Activated CD4-positive, alpha-beta memory T cell treated with anti-CD3 and anti-CD28 coated beads for 36 hours (primary cell): ENCODE measurements at places on chromosomes 6 and 20. TPM values are rescaled to one million over a fixed set of nuclear protein-coding genes. Genes with fewer than 3 reads are reported as not detected.
A peak's percentile ranks its signal among the peaks of the same experiment; 100 is the strongest.

DNA sequence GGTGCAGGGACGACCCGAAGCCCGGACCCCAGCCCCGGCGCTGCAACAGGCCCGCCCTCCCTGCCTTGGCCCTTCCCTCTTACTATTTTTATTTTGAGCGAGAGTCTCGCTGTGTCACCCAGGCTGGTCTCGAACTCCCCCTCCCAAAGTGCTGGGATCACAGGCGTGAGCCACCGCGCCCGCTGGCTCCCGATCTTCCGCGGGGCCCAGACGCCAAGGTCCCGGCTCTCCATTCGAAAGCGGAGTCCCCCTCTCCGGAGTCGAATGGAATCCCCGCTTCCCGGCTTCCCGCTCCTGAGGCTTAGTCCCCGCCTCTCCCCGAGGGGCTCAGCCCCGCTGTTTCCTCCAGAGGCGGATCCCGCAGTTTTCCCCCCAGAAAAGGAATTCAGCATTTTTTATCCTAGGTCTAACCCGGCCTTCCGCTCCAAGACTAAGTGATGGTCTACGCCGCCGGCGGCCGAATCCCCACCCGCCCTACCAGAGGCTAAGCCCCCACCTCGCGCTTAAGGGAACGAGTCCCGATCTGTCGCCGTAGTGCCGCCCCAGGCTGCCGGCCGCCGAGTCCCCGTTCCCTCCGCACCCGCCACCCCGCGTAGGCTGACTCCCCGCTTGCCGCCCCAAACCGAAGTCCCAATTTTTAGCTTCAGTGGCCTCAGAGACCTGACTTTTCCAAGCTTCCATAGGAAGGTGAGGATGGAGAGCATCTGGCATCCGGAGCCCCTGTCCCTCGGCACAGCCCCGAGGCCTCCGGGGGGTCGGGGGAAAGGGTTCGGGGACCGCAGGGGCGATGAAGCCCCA is 11.5 kb upstream of the TMC2 start:
- H3K36me3 ChIP-seq: no peaks in the 10 kb centered on the region
- no peaks in the 10 kb centered on the region for H3K27me3 ChIP-seq
- peak overlapping the region; percentile 85 for H3K4me3 ChIP-seq
- peak; percentile 53 for DNase-seq
- H3K4me1 ChIP-seq: peaks cover 14% of the 10 kb centered on the region

DNA sequence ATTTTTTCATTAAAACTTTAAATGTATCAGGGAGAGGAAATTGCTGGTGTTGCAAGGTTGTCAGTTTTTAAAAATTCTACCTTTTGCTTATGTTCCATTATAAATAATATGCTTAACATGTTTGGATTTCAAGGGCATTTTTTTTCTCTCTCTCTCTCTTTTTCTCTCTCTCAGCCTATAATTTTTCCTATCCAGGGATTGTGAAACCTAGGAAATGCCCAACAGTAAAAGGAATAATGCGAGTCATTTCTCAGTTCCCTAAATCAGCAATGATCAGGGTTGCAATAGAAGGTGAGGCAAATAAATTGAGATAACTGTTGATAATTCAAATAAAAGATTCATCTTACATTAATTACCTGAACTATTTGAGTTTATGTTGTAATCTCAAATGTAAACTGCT is 53.2 kb upstream of the IFNGR1 start:
- peaks cover 10% of the 10 kb centered on the region for H3K4me1 ChIP-seq
- H3K4me3 ChIP-seq: no peak overlapping the region
- H3K27ac ChIP-seq: no peak overlapping the region
- peaks cover 3% of the 10 kb centered on the region for H3K27me3 ChIP-seq
- DNase-seq: no peak

GRCh38 chr6:122393351-122393896 is 6.0 kb upstream of the HSF2 start:
- H3K4me1 ChIP-seq: peaks cover 15% of the 10 kb centered on the region
- H3K36me3 ChIP-seq: no peaks in the 10 kb centered on the region
- peaks cover 3% of the 10 kb centered on the region for H3K27me3 ChIP-seq
- peak overlapping the region; percentile 64 for H3K27ac ChIP-seq

- no peak for DNase-seq
- H3K27ac ChIP-seq: peak overlapping the region; percentile 57
- peaks cover 13% of the 10 kb centered on the region for H3K4me1 ChIP-seq
- no peaks in the 10 kb centered on the region for H3K27me3 ChIP-seq
- peaks cover 55% of the 10 kb centered on the region for H3K36me3 ChIP-seq
Observed at GRCh38 chr6:160101277-160102205, 20.1 kb upstream of the SLC22A1 start.

- no peak for DNase-seq
- H3K27ac ChIP-seq: peak overlapping the region; percentile 58
- H3K4me3 ChIP-seq: no peak overlapping the region
- H3K36me3 ChIP-seq: no peaks in the 10 kb centered on the region
- peaks cover 51% of the 10 kb centered on the region for H3K4me1 ChIP-seq
Observed at GRCh38 chr6:89360415-89360999, 8.0 kb upstream of the UBE2J1 start.

DNA sequence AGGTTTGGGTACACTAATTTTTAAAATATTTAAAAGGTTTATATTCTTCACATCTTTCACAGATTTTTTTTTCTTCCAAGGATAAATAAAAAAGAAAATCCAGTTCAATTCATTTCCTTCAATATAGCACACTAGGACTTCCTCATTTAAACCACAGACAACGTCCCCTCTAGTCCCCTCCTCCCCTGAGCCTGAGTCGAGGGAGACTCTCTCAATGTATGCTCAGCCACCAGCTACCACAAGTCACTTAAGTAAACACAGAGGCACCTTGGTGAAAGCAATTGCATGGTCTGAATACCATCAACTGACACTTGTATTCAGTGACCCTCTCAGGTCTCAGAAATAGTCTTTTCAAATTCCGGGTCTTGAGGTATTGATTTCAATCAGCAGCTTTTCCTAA is 88.6 kb downstream of the SIM1 start:
- no peaks in the 10 kb centered on the region for H3K4me1 ChIP-seq
- no peak overlapping the region for H3K27ac ChIP-seq
- H3K27me3 ChIP-seq: no peaks in the 10 kb centered on the region
- no peaks in the 10 kb centered on the region for H3K36me3 ChIP-seq
- DNase-seq: no peak
- no peak overlapping the region for H3K4me3 ChIP-seq

DNA sequence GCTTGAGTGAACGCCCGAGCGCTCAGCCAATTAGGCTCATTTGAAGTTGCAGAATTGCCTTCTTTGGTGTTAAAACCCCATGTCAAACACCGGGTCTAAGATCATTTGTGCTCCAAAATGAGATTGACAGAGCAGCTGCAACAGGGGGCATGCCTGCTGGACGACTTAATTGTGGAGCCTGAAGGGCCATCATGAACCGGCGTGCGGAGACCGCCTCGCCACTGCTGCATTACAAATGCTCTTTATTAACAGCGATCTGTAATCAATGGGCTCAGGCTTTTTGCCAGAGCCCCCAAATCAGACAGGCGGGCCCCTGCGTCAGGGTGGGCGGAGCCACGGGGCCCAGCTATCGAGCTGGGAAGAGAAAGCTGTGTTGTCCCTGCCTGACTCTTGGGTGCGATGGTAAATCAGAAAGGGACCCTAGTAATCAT is 183.2 kb downstream of the SIM1 start:
- no peaks in the 10 kb centered on the region for H3K4me1 ChIP-seq
- no peaks in the 10 kb centered on the region for H3K36me3 ChIP-seq
- H3K27me3 ChIP-seq: peaks cover 2% of the 10 kb centered on the region
- DNase-seq: no peak
- H3K4me3 ChIP-seq: no peak overlapping the region

The SUMO4 gene
- 4.8 TPM for total RNA-seq

The SMLR1 gene
- not detected for total RNA-seq
